ENCODE measurements at places on chromosomes 6 and 20.

GRCh38 chr6:5412663-5413062 is 151.3 kb downstream of the FARS2 start:
- no peak for DNase-seq

DNA sequence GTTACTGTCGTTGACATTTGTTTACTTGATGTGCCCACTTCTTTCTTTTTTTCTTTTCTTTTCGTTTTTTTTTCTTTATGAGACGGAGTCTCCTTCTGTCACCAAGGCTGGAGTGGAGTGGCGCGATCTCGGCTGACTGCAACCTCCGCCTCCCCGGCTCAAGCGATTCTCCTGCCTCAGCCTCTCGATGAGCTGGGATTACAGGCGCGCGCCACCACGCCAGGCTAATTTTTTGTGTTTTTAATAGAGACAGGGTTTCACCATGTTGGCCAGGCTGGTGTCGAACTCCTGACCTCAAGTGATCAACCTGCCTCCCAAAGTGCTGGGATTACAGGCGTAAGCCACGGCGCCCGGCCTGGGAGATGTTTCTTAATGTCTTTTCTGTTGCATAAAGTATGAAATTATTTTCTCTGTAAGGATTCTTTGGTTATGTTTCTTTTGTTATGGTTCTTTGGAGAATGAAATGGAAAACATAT is 33.3 kb upstream of the PRSS16 start:
- DNase-seq = no peak

- DNase-seq = no peak
These were observed 33.2 kb downstream of the CST8 start for GRCh38 chr20:23524146-23524545.

DNA sequence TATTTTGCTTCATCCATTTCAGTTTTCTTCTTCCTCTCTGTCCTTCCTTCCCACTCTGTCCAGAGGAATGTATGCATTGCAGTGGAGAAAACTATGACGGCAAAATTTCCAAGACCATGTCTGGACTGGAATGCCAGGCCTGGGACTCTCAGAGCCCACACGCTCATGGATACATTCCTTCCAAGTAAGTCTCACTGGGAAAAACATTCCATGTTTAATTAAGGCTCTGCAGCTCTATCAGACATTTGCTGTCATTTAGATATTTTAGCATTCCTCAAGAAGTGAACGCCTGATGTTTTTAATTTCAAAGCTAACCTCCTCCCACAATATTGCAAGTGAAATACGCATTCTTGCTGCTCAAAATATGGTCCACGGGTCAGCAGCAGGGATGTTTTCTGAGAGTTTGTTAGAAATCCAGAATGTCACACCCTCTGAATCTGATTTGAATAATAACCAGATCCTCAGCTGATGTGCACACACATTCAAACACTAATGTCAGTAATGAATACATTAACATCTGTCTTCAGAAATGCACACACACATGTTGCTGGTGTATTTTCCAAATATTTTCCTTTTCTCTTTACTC is 12.8 kb downstream of the PLG start:
- no peak for DNase-seq

- DNase-seq = peak; percentile 53
These were observed 6.2 kb downstream of the ULBP2 start for GRCh38 chr6:149948011-149948410.

DNA sequence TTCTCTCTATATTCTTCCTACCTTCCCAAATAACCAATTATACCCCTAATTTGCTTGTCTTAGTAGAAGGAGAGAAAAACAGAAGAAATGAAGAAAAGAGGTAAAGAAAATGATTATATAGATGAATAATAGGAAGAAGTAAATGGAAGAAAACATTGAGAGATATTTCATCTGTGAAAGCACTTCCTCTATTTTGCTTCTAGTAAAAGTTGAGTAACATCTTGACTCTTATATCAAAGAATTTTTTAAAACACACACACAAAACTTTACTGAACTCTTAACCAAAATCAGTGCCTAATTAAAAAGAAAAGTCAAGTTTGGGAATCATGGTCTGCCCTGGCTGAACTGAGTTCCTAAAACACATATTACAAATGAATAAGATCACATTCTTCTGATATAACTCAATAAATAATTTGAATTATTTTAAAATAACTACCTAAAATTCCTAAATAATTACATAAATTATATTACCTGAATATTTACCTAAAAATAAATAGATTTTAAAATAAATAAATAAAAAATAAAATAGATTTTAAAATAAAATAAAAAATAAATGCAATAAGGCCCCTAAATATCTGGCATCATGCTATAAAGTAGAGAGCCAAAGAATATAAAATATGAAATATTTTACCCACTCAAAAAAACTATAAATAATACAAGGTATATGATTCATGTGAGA is 8.8 kb downstream of the SLC17A2 start:
- DNase-seq = no peak

All from activated CD8-positive, alpha-beta memory T cell treated with anti-CD3 and anti-CD28 coated beads for 24 hours (primary cell).